ENCODE measurements at places on chromosomes 16 and 17.

DNA sequence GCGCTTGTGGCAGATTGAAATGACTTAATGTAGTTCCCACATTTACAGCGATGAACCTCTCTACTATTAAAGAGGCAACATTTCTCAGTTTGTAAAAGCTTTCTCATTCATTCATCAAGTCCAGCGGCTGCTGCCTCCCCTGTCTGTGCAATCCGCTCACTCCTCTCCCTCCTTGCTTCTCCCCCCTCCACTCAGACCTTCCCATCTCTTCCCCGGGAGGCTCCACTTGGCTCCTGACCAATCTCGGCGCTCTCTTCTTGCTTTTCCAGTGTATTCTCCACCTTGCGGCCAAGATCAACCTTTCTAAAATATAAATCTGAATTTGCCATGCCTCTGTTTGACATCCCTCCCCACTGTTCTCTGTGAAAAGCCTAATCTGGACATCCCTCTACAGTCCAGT is 117.5 kb downstream of the ASIC2 start:
- DNase-seq: no peak

DNA sequence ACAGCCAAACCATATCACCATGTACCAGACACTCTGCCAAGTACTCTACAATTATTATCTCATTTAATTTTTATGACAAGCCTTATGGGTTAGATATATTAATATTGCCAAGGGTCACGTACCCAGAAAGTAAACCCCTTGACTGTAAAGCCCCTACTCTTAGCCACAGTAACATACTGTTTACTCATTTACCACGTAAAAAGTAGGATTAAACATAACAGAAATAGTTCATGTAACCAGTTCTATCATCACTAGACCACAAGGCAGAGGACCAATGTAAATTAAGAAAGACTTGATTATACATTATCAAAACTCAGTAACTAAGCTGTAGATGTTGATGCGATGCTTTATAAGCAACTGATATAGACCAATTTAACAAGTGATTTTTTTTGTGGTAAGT is 101.5 kb upstream of the CNTNAP4 start:
- DNase-seq: no peak

- DNase-seq: no peak
These were observed 17.9 kb upstream of the ZNF19 start for GRCh38 chr16:71507061-71507460.

DNA sequence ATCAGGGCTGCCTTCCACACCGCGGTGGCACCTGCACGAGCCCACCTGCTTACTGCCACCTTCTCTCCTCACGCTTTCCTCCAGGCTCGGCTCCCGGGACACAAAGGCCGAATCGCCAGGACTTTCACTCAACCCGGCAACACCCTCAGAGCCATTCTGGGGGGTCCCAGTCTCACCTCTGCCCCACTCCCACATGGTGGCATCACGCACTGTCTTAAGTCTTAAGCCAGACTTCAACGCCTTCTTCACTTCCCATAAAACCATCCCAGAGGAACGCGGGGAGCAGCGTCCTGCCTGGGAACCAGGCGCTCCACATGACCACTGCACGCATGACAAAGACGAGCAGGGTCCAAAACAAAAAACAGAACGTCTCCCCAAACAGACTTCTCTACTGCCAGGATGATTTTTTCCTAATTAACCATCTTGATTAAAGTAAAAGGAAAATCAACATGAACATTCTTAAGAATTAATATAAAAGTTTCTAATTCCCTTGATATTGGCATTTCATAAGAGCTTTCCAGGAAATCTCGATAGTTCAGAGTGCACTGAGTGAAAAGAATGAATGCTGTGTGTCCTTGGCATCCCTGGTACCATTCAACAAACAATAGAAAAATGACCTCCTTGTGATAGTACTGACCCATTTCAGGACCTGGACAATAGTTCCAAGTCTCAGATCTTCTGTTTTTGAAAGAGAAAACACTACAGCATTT is 2.6 kb downstream of the CANT1 start:
- DNase-seq: no peak

- no peak for DNase-seq
These were observed 502.7 kb upstream of the HSBP1 start for GRCh38 chr16:83305092-83305491.

- DNase-seq: no peak
These were observed 426.1 kb upstream of the DYNLRB2 start for GRCh38 chr16:80114699-80115098.

GRCh38 chr16:48234630-48235029 is 9.5 kb upstream of the LONP2 start:
- no peak for DNase-seq

GRCh38 chr17:55307879-55308278 is 43.1 kb downstream of the HLF start:
- no peak for DNase-seq

DNA sequence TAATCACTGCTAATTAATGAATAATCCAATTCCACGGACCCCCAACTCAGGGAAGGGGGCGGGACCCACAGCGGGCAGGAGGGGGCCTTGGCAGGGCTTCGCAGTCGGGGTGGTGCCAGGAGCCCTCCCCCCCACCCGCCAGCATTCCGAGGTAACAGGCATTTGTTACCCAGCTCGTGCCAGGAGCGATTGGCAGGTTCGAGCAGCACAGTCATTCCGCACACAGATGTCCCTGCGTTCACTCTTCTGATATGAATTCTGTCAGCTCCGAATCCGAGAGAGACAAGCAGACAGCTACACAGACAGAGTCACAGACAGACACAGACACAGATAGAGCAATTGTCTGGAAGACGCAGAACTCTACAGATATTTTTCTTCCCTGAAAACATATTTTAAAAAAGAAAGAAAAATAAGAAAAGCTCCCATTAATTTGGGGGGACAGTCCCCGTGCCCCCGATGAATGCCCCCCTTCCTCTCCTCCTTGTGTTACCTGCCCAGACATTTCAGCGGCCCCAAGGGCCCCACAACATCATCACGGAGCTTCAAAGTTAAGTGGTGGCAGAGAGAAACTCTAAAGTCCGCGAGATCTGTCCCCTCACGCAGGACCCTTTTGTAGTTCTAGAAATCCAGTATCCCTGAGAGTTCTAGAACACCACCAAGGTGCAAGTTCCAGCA is 10.2 kb downstream of the NEUROD2 start:
- no peak for DNase-seq

GRCh38 chr16:1182316-1182671 is 29.4 kb downstream of the CACNA1H start:
- no peak for DNase-seq

DNA sequence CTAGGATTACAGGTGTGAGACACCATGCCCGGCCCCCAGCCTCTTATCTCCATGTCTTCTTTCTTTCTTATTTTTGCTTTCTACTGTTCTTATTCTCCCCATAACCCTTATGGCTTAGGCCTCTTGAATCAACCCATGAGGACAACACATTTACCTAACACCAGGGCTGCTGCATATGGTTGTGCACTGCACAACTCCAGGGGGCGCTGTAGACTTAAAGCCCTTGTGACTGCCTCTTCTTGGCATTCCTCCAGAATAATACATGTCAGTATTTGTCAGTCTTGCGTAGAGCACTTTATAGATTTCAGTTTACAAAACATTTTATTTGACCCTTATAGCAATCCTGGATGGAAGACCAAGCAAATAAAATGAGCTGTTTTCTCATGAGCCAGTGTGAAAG is 225.0 kb upstream of the SALL1 start:
- no peak for DNase-seq

- no peak for DNase-seq
These were observed 3.5 kb upstream of the ARHGAP27 start for GRCh38 chr17:45436161-45436560.
